Endodermal cell (in vitro differentiated cells): ENCODE measurements at places on chromosomes 6 and 20.
A peak's percentile ranks its signal among the peaks of the same experiment; 100 is the strongest.

DNA sequence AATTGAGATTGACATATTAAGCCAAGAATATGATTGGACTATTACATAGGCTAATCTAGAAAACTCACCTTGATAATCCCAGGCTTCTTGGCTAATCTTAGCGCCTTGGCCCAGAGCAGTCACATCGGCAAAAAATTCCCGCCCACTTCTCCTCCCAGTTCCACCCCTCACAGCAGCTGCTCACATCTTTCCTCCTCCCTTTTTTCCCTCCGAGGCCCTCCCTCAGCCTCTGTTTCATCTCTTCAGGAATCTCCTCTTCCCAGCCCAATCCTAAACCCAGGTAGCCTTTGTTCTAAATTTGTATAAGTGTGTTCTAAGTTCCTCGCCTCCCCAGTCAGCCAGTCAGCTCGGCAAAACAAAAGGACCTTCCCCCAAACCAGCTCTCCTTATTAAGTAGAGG lies 184.3 kb downstream of the PRKN start:
- peak; percentile 80 for DNase-seq

DNA sequence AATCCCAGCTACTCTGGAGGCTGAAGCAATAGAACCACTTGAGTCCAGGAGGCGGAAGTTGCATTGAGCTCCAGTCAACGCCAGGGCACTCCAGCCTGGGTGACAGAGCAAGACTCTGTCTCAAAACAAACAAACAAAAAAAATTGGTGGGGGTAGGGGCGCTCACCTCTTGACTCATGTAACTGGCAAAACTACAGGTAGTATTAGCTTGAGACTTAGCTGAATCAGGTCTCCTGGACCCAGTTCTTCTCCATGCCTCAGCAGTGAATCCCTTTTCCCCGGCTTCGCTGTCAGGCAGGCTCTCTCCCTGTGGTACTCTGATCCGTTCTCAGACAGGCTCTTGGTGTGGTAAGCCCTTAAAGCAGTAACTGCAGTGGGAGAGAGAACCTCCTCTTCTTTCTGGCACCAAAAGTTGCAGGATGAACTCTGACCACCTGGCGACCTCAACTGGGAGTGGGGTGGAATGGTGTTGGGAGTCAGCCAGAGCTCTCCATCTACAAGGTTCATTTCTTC lies 12.9 kb downstream of the SLC9A8 start:
- peak; percentile 70 for DNase-seq

DNA sequence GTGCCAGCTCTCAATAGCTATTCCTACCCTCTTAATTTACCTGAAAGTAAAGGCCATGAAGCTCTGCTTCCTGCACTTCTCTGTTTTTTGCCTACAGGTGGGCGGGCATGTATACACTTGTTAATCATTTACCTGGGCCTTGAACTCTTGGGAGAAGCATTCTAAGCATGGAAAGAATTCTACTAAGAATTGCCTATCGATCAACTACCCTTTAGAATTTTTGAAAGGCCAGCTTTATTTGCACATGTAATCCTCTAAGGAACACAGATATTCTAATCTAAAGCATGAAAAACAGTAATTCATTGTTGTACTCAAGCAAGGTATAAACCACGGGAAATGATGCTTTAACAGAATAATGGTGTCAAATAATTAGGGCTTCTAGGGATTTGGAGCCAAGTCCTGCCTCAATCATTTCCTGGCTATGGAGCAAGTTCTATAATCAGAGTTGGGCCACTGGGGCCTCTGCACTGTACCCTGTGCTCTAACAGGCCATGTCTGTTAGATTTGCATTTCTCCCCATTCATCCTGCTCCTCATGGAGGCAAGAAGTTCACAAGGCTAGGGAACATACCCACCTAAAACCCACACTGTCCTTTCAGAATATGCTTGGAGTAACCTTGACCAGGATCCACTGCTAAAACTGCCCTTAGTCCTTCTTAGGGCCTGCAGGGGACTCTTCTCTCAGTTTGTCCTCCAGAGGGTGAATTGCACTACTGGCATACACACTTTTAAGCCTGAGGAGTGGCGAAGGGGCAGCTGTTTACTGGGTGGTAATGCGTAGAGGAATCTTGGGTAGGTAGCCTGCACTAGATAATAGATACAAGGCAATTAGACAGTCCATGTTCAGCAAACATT lies 276.4 kb upstream of the JAG1 start:
- DNase-seq, result no peak

DNA sequence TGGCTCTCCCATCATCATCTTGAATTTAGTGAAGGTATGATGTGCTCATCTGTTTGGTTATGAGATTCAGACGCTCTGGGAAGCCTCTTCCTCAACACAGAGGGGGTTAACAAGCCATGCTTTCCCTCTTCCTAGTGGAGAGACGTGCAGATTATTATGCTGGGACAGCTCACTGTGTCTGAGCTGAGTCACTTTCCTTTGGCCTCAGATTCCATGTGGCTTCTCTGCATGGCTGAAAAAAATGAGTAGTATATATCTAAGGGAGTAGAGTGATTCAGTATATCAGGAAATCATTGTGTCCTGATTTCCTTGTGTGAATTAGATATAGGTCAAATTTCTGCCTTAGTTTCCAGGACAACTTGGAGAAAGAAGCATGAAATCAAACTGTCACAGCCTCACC lies 52.6 kb downstream of the FIG4 start:
- DNase-seq, result no peak

DNA sequence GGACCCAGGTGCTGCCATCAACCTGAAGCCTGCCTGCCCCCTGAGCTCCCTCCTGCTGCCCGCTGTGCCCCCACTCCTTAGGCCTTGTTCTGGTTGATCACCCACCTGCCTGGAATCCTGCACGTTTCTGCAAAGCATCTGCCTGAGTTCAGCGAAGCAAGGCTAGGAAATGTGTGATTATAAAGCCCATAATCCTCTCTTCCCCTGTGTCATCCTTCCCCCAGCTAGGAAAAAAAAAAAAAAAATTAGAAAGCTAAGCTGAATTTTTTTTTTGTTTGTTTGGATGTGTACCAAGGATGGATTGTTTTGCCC lies 93.2 kb downstream of the FOXA2 start:
- no peak for DNase-seq
